ENCODE measurements at places on chromosomes 7 and 10. TPM values are rescaled to one million over a fixed set of nuclear protein-coding genes. Genes with fewer than 3 reads are reported as not detected.

The CTBP2 gene
- 207 TPM for total RNA-seq

The NOM1 gene
- total RNA-seq: 28.8 TPM

The H2BK1 gene
- not detected for total RNA-seq

The CDNF gene
- not detected for total RNA-seq

The AGAP3 gene
- 140 TPM for total RNA-seq

The LIPA gene
- 10.2 TPM for total RNA-seq

The ARL5B gene
- total RNA-seq: 11.0 TPM

The CLEC2L gene
- not detected for total RNA-seq

The SFMBT2 gene
- total RNA-seq: 0.03 TPM

The PVRIG gene
- total RNA-seq: not detected

The ZNF467 gene
- total RNA-seq: 0.63 TPM

The WDR86 gene
- total RNA-seq: 1.8 TPM

The ITIH2 gene
- not detected for total RNA-seq

The SEMA3E gene
- total RNA-seq: 5.6 TPM

The CYP3A4 gene
- total RNA-seq: not detected

The CREB5 gene
- 1.3 TPM for total RNA-seq

The ZNF365 gene
- not detected for total RNA-seq

The PDK4 gene
- 4.9 TPM for total RNA-seq
